ENCODE measurements at places on chromosomes 5 and 9. TPM values are rescaled to one million over a fixed set of nuclear protein-coding genes. Genes with fewer than 3 reads are reported as not detected.

- H3K4me3 ChIP-seq, result no peak overlapping the region
- H3K36me3 ChIP-seq, result peaks cover 42% of the 10 kb centered on the region
- no peaks in the 10 kb centered on the region for H3K27me3 ChIP-seq
- peaks cover 25% of the 10 kb centered on the region for H3K4me1 ChIP-seq
Measured at GRCh38 chr5:65556181-65556580, 6.8 kb downstream of the CENPK start.

DNA sequence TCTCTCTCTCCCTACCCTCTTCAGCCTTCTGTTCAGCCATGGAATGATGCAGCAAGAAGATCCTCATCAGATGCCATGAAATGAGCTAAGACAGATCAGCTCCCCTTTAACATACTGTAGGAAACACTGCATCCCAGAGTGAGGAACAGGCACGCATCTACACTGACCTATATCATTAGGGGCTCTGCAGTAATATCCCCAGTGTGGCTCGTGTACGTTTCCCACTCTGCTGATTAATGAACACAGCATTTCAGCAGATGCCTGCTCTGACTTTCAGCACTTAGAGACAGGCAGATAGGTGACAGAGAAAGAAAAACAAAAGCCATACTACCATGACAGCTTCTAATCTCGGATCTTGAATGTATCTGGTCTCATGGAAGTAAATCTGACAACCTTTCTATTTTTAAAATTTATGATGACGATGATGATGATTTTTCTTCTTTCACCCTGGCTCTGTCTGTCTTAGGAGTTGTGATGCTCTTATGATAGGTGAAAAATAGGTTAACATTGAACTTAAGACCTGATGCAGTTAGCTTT, 750.3 kb downstream of the CDH12 start:
- no peak overlapping the region for H3K4me3 ChIP-seq
- H3K4me1 ChIP-seq, result no peaks in the 10 kb centered on the region
- no peaks in the 10 kb centered on the region for H3K27me3 ChIP-seq
- no peaks in the 10 kb centered on the region for H3K36me3 ChIP-seq
- no peak overlapping the region for H3K27ac ChIP-seq

DNA sequence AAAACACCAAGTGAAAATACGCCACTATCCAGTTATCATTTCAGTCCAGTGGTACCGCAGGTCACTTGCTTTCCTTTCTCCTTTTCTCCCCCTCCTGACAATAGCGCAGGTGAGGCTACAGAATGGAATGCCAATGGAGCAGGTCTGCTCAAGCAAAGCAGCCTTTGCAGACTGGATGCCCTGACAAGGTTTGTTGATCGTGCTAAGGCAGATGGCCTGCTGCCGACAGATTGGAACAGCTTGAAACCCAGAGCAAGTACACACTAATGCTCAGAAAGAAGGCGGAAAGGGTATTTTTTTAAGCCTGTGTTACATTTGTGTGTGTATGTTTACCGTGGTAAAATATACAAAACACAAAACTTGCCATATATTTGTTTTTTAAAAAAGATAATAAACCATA, 19.4 kb downstream of the SPACA9 start:
- H3K4me1 ChIP-seq, result peaks cover 14% of the 10 kb centered on the region
- no peak overlapping the region for H3K27ac ChIP-seq
- H3K27me3 ChIP-seq, result no peaks in the 10 kb centered on the region
- no peak for DNase-seq

DNA sequence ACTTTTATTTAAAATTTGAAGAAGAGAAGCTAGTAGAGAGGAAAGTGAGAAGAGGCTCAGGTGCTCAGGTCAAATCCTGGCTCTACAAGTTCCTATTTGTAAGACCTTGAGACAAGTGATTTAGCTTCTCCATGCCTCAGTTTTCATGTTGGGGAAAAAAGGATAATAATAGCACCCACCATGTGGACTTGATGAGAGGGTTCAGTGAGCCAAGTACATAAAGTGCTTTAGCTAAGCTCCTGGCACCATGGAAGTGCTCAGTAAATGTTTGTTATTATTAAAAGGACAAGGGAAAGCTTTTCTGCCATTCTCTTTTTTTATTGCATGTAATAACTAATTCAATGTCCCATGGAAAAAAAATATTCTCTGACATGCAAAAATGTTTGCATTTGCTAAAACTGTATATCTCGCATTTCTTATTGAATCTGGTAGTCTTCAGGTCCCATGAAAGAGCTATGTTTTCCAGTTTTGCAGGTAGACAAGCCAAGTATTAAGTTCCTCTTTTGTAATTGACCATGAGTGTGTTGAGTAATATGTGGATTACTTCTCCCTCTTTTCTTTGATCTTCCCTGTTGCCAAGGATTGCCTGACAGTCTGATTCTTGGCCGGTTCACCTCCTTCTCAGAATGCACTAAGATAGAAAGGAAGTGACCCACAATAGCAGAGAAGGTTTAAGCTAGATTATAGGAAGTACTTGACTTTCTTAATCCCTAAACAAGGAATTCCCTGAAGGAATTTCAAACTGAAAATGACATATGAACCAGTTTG, 45.6 kb upstream of the TRIM32 start:
- H3K27me3 ChIP-seq, result no peaks in the 10 kb centered on the region
- no peak for DNase-seq
- no peak overlapping the region for H3K27ac ChIP-seq
- no peaks in the 10 kb centered on the region for H3K36me3 ChIP-seq
- H3K4me3 ChIP-seq, result no peak overlapping the region
- H3K4me1 ChIP-seq, result no peaks in the 10 kb centered on the region

DNA sequence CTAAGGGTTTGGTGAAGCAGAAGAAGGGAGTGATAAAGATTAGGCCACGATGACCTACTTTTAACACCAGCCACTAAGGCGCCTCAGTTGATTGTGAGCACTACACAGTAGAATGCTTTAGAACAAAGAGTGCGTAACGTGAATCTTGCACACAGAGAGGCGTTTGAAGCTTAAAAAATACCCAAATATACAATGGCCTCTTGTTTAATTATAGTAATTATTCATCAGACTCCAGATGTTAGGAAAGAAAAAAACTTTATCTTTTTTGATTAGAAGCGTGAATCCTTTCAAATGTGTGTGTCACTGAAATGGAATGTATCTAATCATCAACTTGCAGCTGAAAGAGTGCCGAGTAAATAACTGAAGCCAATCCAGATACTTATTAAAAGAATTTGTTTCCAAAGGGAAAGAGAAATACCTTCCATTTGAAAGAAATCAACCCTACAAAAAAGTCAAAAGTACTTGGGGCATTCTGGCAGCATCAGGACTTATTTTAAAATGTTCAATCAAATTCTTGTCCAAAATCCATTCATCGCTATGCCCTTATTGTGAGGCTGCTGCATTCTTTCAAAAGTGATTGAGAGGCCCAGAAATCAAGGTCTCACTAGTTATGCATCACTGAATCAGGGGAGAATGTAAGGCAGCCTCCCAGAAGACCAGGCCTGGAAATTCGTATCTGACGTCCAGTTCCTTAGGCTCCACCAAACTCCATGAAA, 337.5 kb downstream of the ZNF608 start:
- H3K27ac ChIP-seq, result no peak overlapping the region
- no peak overlapping the region for H3K4me3 ChIP-seq
- no peak for DNase-seq
- H3K4me1 ChIP-seq, result no peaks in the 10 kb centered on the region
- no peaks in the 10 kb centered on the region for H3K27me3 ChIP-seq

PCDHGB6 gene
- 0.14 TPM for total RNA-seq

ZNF454 gene
- total RNA-seq, result not detected

GRCh38 chr5:40378396-40379177, 301.1 kb upstream of the PTGER4 start:
- peaks cover 47% of the 10 kb centered on the region for H3K4me1 ChIP-seq
- H3K27ac ChIP-seq, result peak overlapping the region; percentile 80
- H3K27me3 ChIP-seq, result no peaks in the 10 kb centered on the region
- H3K4me3 ChIP-seq, result peak overlapping the region; percentile 59

Measured in activated naive CD8-positive, alpha-beta T cell treated with anti-CD3 and anti-CD28 coated beads, Interleukin-2, amount 10 ng/mL, durations not matched to agents 7 days and 5 days (primary cell).